Stimulated activated CD8-positive, alpha-beta memory T cell treated with anti-CD3 and anti-CD28 coated beads, Interleukin-2, amount 100 ng/mL, for 48 hours (primary cell): ENCODE measurements at places on chromosomes 6 and 20.
A peak's percentile ranks its signal among the peaks of the same experiment; 100 is the strongest.

- peak; percentile 13 for DNase-seq
Observed at GRCh38 chr6:142679907-142680700, 264.9 kb downstream of the HIVEP2 start.

- DNase-seq = no peak
Observed at GRCh38 chr6:24614043-24614420, 32.0 kb downstream of the KIAA0319 start.

- no peak for DNase-seq
Observed at GRCh38 chr6:3446184-3446583, 10.7 kb downstream of the SLC22A23 start.

GRCh38 chr6:6003621-6004366 is 2.9 kb downstream of the NRN1 start:
- no peak for DNase-seq

GRCh38 chr6:117237561-117237960 is 27.8 kb upstream of the VGLL2 start:
- DNase-seq = no peak

DNA sequence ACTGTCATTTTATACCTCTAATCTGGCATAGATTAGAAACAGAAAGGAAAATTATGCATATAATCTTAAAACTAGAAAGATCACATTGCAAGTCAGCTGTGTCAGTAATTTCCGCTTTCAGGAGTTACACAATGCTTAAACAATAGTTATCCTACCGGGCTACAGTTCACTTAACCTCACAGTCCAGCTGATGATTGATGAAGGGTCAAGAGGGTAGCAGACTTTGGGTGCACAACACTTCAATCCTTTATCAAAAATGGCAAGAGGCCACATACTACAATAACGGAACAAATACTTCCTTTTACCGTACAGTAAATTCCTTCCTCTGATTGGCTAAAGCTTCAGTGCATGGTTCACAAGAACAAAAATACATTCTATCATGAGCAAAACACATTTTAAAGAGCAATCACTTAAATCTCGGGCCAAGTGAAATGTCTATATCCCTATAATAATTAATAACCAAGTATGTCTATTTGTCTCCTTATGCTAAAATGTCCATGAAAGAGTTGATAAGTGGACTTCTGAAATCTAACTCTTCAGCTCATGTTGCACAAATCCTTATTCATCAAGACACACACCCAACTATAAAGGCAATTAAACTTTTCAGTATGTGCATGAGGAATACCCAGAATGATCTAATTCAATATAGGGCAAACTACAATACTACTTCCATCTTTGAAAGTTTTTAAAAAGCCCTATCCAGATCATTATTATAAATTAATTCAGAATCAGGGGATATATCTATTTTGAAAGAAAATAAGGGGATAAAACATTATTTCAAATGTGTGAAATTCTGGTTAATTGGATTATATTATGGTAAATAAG is 76.8 kb downstream of the HIVEP2 start:
- DNase-seq = no peak

GRCh38 chr20:18397030-18397429 is 69.8 kb downstream of the DZANK1 start:
- no peak for DNase-seq

DNA sequence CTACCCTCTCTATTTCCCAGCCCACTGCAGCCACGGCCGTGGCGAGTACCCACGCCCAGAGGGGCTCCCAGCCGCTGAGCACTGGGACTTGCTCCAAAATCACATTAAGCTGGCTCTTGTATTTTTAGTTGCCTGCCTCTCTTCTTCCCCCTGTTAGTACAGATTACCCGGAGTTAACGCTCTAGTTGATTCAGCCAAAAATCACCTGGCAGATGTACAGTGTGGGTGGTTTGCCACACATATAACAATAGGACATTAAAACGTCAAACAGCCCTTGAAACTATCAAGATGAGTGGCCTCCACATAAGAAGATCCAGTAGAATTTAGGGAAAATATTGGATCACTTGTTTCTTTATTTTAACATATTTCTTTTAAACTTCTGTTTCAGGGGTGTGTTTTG is 268.8 kb upstream of the PRDM1 start:
- no peak for DNase-seq

- no peak for DNase-seq
Observed at GRCh38 chr6:163651915-163652668, 237.6 kb downstream of the QKI start.

GRCh38 chr6:139588076-139588639 is 213.7 kb upstream of the CITED2 start:
- no peak for DNase-seq

GRCh38 chr20:24640686-24641085 is 171.3 kb downstream of the SYNDIG1 start:
- DNase-seq = no peak

- DNase-seq = no peak
Observed at GRCh38 chr6:15359335-15359862, 113.5 kb downstream of the JARID2 start.

GRCh38 chr6:2264932-2265331 is 19.5 kb upstream of the GMDS start:
- DNase-seq = no peak

DNA sequence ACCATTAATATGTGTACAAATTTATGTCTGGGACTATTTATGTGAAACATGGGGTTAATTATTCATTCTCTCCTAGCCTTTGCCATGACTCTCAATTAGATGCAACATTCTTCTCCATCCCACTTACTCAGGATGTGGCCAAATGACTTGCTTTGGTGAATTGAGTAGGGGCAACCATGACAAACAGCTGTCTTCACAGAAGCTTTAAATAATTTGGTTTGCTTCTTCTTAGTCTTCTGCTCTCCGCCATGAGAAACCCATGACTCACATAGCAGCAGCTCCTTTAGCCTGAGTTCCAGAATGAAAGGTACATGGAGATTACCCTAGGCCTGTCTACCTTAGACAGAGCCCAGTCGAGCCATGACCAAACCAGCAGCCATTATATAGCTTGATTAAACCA is 74.7 kb downstream of the FRK start:
- DNase-seq = no peak

DNA sequence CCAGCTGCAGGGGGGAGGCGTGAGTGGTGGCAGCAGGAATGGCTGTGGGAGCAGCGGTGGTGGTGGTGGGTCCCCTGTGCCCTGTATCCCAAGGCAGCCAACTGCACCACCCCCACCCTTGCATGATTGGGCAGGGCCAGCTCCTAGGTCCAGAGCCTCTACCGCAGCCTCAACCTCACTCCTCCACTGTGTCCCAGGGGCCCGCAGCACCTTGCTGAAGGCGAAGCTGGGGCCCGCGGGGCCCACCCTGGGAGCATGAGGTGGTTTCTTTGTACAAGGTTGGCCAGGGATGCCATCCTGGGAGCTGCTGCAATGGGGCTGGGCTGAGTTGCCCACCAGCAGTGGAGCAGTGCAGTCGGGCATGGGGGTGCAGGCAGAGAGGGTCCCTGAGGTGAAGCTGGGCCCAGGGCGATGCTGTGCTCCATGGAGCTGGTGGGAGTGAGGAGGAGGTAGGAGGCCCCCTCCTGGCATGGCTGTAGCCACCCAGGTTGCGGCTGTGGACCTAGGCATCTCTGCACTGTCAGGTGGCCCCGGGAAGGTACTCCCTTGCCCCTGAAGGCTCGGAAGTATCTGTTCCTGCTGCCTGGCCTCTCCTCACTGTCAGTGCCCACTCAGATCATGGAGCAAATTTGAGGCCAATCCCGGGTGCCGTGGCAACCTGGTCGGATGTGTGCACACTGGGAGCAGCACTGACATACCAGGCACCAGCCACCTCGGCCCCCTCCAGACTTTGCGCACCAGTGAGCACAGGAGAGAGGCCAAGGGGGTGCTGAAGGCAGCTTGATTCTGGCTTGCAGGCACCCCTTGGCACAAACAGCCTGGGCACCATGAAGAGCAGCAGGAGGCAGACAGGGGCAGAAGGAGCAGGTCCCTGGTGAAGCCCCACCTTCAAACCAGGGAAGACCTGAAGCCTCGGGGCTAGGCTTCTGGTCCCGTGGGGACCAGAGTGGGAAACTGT is 60.2 kb upstream of the L3MBTL3 start:
- DNase-seq = no peak

DNA sequence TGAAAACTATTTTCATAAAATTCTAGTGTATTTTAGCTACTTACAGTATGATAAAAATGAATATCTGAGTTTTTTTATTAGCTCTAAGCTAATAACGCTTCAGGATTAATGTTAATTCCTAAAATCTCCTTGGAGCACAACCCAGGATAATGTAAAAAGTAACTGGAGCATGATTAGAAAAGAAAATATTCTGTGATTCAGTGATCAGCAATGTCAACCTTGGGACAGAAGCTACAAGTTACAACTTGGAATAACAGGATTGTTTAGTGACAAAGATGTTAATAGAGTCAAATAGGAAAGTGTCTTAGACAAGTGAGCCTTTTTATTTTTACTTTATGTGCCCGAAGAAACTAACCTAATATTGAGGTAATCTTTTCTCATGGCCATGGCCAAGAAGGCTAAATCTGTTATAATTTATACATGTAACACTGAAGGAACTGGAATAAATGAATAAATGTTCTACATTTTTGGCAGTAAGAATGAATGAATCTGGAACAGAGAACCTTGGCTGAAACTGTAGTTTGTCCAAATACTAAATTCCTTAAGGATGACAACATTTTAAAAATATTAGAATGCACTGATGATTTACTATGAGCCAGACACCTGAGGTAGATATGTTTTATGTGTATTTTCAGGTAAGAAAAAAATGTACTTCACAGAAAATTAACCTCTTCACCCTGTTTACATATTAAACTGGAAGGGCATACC is 994.0 kb downstream of the GRIK2 start:
- DNase-seq = no peak

DNA sequence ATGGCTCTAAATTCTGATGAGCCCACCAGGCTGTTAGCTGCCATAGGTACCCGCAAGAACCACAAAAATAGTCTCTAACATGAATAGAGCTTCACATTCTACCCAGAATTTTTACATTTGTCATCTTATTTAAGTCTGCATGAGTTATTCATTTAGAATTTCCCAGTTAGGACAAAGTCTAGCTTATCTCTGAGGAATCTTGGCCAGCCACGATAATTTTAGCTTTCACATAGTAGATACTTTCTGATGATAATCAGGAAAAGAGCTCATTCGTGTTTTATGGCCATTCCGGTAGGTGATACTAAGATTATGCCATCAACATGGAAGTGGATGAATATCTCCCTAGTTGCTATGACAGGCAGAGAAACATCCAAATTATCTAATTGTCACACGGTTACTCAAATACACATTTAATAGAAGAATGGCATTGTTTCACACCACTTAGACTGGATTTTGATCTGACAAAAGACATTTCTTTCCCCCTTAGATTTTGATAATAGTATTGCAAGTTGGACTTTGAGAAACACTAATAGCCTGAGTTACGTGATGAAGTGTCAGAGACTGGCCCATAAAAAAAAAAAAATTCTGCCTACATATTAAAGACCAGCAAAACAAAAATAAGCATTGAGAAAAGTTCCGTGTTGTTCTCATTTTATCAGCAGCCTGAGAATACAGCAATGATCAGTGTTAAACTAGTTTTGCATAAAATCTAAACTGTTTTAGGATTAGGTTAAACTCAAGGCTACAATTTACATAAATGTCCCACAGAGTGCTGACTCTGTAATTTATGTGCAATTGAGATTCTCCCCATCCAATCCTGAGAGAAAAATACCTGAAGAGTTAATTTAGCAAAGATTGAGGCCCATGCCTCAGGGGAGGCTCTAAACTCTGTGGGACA is 397.5 kb upstream of the ARID1B start:
- no peak for DNase-seq

DNA sequence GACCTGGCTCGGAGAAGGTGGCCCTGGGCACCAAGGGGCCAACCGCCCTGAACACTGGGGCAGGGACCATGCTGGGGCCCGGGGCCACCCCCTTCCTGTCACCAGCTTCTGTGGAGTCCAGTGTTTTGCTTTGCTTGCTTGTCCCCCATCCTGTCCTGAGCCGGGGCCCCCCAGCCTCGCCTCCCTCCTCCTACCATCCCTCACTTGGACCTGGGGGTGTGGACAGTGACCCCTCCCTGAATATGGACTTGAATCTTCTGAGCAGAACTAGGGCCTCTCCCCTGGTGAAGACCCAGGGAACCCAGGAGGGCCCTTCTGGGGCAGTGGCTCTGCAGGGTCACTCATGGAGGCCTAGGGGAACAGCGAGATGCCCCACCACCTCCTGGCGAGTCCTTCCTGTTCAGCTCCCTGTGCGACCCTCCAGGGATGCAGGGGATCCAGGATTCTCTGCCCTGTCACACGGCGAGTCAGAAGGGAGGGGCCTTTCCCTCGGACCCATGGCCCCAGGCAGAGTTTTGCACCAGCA is 41.6 kb downstream of the VSTM2L start:
- no peak for DNase-seq

DNA sequence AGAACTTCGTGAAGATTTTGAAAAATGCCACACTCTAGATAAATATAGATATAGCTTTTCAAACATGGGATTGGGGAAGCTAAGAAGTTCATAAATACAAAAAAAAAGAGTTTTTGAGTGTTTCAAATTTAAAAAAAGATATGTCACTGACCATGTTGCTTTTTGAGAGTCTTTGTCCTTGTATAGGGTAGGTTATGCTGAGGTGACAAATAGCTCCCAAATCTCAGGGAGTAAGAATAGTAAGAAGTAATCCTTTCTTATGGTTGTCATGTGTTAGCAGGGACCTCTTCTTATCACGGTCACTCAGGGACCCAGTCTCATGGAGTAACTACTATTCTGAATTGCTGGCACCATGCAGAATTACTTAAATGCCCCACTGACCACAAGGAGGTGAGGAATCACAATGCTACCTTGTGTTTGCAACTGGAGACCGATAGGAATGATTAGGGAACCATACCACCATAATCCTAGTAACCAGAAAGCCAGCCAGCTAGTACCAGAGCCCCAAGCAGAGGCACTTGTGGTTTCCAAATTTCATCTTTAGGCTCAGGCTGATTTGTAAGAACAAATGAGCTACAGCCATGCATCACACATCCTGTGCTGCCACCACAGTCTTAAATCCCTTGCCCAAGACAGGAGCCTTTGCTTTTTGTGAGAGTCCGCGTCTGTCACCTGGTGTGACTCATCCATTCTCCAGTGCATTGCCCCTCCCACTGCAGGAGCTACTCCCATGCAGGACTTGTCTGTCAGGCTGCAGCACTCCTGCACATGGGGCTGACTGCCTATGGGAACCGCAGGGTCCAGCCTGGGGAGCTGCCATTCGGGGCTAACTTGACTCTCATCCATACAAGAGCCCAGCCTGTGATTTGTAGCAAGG is 42.4 kb upstream of the ADGRF4 start:
- peak; percentile 14 for DNase-seq

GRCh38 chr6:68651011-68651985 is 16.2 kb downstream of the ADGRB3 start:
- no peak for DNase-seq

- no peak for DNase-seq
Observed at GRCh38 chr6:163588220-163588919, 173.9 kb downstream of the QKI start.

DNA sequence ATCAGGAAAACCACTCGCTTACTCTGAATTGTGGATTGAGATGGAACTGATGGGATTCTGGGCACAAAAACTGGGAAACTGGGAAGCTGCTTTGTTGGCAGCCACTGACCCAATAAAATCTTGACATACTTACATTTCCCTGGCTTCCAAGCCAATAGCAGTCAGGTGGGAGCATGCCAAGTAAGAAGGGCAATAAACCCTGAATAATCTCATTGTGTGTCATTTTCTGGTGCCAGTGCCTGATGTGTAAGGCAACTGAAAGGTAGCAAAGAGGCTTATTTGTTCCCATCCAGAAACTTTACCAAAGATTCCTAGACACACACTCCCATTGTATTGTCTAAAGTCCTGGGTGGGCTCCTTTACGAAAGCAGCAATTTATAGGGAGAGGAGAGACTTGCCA is 93.2 kb downstream of the TBX18 start:
- no peak for DNase-seq

- DNase-seq = no peak
Observed at GRCh38 chr6:135274561-135275293, 93.6 kb downstream of the MYB start.
